ENCODE measurements at places on chromosomes 6 and 20. TPM values are rescaled to one million over a fixed set of nuclear protein-coding genes. Genes with fewer than 3 reads are reported as not detected.

GRCh38 chr20:1908191-1908590 lies 13.0 kb downstream of the SIRPA start:
- no peak for DNase-seq

DNA sequence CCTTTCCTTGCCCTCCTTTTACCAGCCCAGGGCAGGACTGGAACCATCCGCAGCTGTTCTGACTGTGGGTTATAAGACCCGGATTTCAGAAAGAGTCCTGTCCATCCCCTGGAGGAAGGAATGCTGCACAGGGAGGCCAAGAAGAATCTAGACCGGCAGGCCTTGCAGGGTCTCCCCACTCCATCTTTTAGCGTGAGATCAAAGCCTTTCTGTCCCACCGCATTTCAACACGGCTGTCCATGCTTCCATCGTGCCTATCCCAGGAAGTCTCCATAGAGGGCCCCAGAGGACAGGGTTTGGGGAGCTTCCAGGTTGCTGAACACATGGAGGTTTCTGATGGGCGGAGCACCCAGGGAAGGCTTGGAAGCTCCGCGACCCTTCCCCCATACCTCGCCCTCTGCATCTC lies 79.3 kb upstream of the AGPAT4 start:
- DNase-seq: no peak

- no peak for DNase-seq
Measured at GRCh38 chr6:95294043-95294442, 283.3 kb upstream of the MANEA start.

GRCh38 chr20:56995149-56995548 lies 271.3 kb downstream of the BMP7 start:
- DNase-seq: no peak

GRCh38 chr6:88165844-88166492 lies at the start of gene CNR1:
Gene CNR1, minus strand, starts transcription at chr6:88166347. Its CDS starts 21,073 bp downstream, at chr6:88145274.
- peak; percentile 65 for DNase-seq

DNA sequence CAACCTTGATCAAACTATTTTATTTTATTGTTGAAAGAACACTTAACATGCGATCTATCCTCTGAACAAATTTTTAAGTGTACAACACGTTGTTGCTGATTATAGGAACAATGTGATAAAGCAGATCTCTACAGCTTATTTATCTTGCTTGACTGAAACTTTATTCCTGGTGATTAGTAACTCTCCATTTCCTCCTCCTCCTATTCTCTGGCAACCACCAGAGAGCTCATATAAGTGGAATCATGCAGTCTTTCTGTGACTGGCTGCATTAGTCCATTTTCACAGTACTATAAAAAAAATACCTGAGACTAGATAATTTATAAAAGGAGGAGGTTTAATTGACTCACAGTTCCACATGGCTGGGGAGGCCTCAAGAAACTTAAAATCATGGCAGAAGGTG lies 218.1 kb downstream of the LRFN2 start:
- no peak for DNase-seq

DNA sequence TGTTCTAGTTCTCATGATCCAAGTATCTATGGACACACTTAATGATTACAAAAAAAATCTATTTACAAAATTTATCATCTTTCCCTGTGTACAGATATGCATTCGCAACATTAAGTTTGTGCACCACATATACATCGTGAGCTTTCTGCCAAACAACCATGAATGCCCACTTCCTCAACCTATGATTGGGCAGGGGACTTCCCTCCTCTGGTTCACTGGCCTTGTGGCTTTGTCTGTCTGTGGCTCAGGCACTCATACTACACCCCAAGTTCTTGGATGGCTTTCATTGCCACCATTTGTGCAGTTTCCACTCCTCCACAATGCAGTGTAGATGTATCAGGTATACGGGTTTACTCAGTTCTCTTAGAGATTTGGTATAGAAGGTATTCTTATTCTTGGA lies 74.9 kb downstream of the HS3ST5 start:
- no peak for DNase-seq

DNA sequence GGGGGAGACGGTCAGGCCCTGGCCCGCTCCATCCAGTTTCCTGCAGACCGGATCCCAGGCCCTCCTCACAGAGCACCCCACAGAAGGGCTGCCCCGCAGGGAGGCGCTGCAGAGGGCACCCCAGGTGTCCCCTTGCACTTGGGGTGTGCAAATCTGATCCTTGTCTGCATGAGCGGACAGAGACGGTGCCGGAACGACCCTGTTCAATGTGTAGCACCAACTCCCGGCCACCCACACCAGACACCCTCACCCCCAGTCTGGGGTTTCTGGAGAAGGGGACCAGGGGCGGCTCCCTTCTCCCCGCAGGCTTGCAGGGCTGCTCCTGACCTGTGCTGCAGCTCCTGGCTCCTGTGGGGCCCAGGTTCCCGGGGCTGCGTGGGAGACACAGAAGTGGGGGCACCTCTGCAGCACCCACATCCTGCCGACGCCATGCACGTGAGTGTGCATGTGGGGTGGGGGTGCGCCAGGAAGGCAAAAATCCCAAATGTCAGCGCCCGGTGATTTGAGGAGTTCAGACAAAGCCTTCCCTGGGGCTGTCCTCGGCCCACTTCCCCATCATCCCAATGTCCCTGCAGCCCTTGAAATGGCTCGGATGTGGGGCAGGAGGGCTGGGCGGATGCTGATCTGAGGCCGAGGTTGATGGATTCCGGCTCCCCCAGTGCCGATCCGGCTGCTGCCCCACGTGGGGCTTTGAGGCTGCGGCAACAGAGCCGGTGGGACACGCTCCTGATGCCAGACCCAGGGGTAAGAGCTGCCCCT lies 85.3 kb upstream of the BHLHE23 start:
- DNase-seq: peak; percentile 17

- DNase-seq: peak; percentile 74
Measured at GRCh38 chr20:38157635-38158495, 7.2 kb downstream of the TGM2 start.

DNA sequence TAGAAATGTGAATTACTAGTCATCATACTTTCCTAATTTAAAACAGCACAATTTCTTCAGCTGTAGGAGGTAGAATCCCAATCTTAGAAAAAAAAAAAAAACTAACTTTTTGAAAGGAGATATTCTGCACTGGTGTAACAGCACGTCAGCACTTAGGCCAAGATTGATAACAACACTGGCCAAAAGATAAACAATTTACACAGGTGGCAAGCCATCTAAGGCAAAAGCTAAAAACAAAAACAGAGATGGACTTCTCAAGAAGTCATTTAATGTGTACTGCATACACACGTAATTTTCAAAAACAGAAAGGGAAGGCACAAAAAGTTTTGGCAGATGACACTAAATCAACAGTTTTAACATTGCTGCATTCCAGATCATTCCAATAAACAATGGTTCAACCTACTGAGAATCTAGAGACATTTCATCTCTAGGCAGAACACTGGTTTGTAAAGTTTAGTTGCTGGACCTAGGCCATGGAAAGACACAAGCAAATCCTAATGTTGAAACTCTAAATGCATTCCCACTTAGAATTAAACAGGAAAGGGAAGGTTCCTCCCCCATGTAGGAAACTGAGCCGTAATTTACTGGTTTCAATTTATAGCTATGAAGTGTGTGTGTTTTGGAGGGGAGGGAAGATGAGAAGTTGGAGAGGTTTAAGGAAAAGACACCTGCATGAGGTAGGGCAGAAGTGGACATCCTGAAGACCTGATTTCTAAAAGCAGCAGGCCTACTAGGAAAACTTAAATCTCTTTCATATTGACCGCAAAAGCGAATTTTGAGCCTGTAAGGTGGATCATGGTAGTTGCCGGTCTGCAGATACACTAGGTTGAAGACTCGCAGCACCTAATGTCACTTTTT lies 1.3 kb downstream of the GCLC start:
- DNase-seq: no peak

DNA sequence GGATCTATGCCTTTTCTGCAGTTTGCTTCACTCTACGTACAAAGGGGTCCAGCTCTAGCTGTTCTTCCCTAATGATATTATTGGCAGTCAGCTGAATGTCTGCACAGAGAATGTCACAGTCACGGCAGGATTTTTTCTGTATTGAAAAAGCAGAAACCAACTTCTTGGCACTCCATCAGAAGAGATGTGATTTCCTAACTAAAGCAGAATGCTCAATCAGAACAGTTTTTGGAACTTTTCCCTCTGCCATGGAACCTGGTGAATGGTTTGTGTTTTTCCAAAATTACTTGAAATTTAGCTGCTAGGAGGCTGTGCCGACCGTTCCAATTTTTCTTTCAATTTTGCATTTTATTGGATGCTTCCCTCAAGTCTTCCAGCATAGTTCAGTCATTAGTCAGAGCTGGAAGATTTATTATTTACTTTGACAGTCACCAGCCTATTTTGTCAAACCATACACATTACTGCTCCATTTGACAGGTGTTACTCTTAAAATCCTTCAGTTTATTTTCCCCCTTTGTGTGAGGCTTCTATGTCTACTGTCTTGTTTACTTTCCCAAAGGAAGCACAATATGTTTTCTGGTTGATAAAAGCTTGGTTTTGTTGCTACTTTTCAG lies 259.6 kb upstream of the EPHA7 start:
- no peak for DNase-seq

GRCh38 chr6:22433745-22434144 lies 135.6 kb upstream of the HDGFL1 start:
- DNase-seq: no peak

DNA sequence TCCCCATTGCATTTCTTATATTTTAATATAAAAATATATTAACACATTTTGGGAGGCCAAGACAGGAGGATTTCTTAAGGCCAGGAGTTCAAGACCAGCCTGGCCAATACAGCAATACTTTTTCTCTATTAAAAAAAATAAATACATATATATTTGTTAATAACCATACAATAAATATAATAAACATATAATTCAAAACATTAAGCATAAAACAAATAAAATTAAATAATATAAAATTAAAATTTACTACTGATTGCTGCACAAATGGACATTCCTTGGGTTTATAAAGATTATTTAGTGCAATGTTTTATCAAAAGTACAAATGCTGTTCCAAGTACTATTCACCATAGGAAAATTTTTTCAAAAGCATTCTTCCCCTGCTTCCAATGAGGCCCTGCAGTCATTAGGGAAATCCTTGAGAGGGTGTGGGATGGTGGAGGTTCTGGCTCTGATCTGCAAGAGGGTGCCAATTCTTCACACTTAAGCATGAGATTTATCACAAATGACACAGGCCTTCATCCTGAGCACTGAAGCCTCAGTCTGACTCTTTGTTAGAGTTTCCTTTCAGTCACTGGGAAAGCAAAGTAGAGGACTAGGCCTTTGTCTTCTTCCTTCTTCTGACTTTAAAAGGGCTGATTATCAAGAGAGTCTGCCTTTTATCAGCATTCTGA lies 596.7 kb downstream of the EPM2A start:
- no peak for DNase-seq

DNA sequence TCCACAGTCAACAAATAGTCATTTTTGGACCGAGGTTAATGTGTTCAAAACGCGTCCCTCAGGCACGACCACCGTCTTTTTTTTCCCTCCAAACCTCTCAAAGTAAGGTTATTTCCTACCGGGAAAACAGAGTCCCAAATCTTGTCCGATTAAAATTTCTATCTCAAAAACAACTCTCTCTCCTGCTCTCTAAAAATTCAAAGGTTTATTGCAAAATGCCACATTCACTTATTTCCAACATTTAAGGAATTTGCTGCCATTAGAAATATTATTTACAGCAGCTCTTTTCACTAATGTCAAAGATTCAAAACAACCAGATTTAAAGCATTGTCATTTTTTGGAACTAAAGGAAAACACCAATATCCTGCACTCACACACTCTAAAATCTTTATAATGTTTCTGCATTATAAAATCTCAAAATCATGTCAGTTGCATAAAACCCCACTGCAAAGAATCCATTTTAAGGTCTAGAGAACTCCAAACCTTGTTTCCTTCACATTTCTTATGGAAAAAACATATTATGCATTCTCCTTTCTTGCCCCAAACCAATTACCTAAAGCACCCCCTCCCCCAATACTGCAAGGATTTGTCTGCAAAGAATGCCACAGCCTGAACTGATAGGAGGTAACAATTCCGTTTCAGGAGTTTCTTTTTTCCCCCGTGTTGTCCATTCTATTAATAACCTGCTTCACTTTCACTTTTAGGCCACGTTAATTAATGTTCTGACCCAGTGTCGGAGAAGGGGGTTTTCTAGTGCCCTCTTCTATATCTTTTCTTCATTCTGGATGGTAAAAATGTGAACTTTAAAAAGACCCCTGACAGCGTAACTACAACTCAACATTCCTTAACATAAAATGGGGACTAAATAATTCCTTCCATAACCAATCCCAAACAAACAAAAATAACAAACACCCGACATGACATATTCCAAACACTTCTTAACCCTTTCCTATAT lies 1.4 kb downstream of the NRN1 start:
- no peak for DNase-seq

- no peak for DNase-seq
Measured at GRCh38 chr20:47233333-47234188, 122.9 kb downstream of the ZMYND8 start.

DNA sequence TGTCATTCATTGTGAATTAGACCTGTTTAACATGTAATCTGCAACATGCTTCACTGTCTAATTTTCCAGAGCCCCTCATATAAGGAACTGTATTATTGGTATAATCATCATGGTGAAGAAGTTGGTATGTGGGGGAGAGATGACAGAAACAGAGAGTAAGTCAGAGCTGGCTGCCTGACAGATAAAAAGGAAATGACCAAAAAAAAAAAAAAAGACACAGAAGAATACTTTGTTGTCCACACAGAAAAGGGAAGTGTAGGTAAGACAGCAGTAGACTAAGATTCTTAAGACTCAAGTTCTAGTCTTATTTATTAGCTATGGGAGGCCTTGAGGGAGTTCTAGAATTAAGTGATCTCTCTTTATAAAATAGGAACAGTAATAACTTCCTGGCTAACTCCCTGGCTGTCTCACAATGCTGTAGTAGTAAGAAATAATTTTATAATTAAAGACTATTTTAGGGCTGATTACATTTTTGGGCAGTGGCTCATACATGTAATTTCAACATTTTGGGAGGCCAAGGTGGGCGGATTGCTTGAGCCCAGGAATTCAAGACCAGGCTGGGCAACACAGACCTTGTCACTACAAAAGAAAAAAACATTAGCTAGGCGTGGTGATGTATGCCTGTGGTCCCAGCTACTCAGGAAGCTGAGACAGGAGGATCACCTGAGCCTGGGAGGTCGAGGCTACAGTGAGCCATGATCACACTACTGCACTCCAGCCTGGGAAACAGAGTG lies 102.5 kb downstream of the PRL start:
- DNase-seq: no peak

- no peak for DNase-seq
Measured at GRCh38 chr6:79453558-79454042, 83.6 kb downstream of the LCA5 start.

CYP39A1 gene
- 2.0 TPM for total RNA-seq

PTK6 gene
- 0.30 TPM for total RNA-seq

SGK2 gene
- total RNA-seq: 3.4 TPM

QKI gene
- 149 TPM for total RNA-seq

OPN5 gene
- not detected for total RNA-seq

FAM83B gene
- not detected for total RNA-seq

CCM2L gene
- total RNA-seq: 7.4 TPM

COL20A1 gene
- 0.09 TPM for total RNA-seq

APCDD1L gene
- total RNA-seq: 14.6 TPM

CLDN20 gene
- total RNA-seq: not detected

PTPRK gene
- total RNA-seq: 39.6 TPM

ID1 gene
- 396 TPM for total RNA-seq

Data from aorta (tissue), 5 donors.